ENCODE measurements at places on chromosomes 3 and 15.

DNA sequence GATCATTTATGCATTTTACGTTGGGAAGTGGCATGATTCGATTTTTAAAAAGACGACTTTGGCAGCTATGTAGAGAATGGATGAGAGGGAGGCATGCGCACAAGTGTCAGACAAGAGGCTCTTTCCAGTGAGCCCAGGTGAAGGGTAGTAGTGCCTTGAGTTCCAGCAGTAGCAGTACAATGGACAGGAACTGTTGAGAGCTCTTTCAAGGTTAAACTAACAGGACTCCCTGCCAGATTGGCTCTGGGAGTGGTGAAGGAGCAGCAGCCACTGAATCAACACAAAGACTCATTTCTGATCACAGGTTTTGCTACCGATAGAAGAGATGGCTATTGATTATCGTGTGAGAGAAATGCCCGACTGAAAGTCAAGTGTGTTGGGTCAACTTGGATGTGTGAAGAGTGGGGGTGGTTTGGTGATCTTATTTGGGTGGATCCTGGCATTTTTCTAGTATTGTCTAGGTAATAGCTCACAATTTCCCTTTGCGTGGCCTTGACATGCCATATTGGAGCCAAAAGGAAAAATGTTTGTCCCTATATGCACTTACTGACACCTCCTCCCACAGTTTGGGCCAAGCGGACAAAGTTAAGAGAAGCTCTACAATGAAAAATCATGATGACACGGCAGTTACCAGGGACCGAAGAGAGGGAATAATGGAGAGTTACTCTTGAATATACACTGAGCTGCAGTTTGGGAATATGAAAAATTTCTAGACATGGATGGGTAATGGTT, 81.6 kb upstream of the MDFIC2 start:
- no peak for DNase-seq

DNA sequence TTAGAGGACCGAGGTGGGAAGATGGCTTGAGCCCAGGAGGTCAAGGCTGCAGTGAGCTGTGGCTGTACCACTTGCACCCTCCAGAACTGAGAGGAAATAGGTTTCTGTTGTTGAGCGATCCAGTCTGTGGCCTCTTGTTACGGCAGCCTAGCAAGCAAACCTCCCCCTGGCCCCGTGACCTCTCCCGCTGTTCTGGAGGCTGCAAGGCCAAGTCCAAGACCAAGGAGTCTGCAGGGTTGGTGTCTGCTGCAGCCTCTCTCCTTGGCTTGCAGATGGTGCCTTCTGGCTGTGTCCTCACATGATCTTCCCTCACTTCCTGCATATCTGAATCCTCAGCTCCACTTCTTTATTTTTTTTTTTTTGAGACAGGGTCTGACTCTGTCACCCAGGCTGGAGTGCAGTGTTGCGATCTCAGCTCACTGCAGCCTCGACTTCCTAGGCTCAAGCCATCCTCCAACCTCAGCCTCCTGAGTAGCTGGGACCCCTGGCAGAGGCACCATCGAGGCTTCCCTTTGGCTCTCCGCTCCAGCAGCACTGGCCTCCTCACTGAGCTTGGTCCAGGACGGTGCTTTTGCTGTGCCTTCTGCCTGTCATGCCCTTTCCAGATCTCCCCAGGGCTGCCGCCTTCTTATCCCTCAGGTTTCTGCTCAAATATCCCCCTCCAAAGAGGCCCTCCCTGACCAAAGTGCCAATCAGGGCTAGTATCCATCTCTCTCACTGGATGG, 18.0 kb upstream of the PLXND1 start:
- no peak for DNase-seq

DNA sequence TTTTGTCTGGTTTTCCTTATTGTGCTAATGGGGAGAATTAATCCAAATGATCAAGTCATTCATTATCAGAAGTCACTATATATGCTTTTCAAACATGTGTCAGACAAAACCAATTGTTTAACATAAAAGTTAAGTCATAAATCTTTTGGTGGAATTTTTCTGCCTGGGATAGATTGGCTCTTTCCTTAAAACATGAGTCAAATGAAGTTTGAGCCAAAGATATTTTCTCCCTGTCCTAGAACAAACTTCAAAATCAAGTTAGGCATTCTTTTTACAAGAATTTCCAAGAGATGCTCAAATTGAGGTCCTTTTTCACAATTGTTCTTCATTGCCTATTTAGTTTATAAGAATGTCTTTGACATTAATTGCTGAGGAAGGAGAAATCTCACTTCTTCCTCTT, 138.3 kb downstream of the UACA start:
- DNase-seq: no peak

GRCh38 chr3:153232851-153233271, 70.8 kb downstream of the RAP2B start:
- DNase-seq: peak; percentile 76

- no peak for DNase-seq
These were observed 227.5 kb upstream of the EPHA3 start for GRCh38 chr3:88879905-88880304.

DNA sequence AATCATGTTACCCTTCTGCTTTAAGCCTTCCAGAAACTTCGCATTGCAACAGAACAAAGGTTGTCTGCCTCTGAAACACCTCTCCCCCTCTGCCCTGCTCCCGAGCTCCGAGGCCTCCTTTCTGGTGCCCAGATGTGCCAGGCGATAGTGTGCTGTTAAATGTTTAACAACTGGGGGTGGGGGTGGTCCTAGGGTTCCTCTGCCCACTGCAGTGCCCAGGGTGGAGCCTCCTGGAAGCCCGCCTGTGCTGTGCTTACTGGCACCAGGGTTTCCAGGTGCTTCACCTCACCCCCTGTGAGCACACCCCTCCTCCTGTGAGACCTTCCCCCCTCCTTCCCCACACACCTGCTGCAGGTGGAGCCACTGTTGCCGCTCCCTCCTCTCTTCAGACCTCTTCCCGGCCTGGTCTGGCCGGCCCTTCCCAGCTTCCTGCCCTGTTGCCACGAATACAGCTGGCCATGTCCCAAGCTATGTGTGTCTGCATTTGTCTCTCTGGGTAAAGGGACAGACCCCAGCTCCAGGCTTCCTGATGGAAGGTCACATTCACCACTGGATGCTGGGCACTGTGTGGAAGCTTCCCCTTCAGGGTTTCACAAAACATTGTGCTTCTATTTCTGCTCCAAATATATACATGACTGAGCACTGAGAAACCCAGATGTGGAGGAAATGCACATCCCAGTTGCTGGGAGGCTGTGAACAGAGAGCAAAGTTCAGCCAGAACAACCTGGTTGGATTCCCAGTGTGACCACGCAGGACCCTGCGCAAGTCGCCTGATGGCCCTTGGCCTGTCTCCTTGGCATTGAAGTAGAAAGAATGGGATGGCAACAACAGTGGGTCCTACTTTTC, 37.2 kb downstream of the MGLL start:
- DNase-seq: no peak

DNA sequence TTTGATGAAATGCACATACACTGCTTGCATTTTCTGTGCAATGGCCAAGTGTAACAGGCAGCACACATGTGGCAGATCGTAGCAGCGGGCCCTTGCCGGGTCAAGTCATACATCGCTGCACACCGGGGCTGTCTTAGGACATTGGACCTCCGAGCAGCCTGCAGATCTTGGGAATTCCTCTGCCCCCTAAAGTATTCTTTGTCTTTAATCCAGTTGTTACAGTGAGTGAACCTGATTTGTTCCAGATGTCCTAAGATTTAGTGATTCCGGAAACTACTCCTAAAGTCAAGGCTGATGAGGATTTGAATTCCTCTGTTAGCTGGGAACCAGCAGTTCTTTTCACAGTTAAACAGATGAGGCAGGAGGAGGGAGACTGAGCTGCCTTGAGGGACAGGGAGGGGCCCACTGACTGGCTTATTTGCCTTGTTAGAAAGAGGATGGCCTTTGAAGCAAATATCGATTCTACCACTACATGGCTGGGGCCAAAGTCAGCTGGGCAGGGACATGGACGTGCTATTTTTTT, 190.7 kb upstream of the CTDSPL start:
- no peak for DNase-seq

GRCh38 chr3:194407423-194407822, 8.4 kb upstream of the GP5 start:
- DNase-seq: no peak

DNA sequence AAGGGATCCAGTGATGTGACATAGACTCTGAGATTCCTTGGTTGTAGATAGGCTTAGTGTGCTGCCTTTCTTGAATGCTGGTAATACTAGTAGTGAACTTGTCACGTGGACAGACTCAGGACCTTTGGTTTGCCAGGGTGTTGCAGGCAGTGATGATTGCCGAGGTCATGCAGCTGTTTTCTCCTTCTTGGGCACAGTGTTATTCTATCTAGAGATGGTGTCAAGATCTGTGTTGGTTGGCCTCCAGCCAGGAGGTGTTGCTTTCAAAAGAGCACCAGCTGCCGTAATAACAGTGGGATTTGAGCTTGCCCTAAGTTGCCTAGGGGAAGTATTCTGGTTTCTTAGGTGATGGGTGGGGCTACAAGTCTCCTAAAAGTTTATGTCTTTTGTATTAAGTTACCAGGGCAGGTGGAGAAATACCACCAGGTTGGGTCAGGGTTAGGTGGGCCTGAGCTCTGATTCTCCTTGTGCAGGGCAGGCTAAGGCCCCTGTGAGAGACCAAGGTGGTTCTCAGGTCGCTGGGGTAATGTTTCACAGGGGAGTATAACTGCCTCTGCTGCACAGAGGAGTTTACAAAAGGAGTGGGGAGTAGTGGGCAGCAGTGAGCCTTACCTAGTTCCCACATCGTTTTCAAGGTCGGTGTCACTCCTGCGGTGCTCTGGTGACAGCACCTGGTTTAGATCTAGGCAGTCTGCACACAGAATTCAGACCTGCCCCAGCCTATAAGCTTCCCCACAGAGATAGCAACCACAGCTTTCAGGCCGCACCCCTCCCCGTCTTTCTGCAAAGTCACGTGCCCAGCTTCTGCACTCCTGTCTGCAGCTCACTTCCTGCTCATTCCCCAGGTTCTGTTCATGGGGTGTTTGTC, 350.3 kb downstream of the DOCK3 start:
- DNase-seq: no peak

- DNase-seq: no peak
These were observed 22.4 kb downstream of the IGDCC3 start for GRCh38 chr15:65355173-65355987.

DNA sequence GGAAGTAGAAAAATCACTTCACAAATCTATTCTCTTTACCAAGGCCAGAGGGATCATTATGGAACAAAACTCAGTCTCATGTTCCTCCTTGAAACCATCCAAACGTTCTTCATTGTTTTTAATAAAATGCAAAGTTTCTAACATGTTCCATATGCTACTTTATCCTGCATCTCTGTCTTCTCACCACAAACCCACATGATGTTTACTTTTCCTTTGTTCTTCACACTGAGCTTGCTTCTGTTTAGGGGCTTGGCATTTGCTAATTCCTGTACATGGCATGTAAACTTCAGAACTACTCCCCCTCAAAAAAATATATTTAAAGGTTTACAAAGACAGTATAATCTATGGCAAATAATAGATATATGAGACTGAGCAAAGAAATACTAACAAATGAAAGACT, 651.4 kb downstream of the OTOL1 start:
- no peak for DNase-seq

DNA sequence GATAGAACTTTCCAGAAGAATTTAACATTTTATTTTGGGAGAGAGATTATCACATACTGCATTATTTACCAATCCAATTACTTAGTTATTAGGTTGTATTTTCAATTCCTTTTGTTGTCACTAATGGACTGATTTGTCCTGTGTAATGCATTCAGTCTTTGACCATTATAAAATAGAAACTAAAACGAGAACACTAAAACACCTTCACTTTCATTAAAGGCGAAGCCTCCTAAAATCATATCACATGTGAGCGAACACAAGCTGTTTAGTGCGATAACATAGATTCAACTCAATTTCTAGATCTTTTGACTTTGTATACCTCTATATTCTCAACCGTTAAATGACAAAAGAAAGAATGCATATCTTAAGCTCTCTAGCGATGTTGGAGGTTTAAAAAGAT, 253.4 kb downstream of the VGLL3 start:
- no peak for DNase-seq

DNA sequence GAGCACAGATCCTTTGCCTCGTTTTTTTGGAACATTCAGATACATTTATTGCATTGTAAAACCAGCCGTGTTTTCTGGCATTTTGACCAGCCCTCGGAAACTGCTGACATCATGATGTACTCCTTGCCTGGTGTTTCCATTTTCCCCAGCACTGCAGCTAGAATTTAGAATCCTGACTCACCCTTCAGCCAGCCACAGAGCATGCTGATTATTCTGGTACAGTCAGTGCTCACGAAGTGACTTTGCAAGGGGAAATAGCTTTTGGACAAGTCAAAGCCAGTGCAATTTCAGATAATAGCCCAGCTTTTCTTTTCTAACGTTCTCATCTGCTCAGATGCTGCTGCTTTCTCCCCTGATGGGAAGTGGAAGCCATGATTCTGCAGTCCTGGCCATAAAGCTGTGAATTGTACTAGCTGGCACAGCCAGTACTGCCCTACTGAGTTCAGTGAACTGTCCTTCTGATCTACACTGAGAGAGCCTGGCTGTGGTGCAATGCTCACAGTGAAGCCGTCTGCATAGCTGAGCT, 12.1 kb upstream of the CNBP start:
- DNase-seq: peak; percentile 95

GRCh38 chr15:78195735-78196201, 38.6 kb downstream of the ACSBG1 start:
- no peak for DNase-seq

DNA sequence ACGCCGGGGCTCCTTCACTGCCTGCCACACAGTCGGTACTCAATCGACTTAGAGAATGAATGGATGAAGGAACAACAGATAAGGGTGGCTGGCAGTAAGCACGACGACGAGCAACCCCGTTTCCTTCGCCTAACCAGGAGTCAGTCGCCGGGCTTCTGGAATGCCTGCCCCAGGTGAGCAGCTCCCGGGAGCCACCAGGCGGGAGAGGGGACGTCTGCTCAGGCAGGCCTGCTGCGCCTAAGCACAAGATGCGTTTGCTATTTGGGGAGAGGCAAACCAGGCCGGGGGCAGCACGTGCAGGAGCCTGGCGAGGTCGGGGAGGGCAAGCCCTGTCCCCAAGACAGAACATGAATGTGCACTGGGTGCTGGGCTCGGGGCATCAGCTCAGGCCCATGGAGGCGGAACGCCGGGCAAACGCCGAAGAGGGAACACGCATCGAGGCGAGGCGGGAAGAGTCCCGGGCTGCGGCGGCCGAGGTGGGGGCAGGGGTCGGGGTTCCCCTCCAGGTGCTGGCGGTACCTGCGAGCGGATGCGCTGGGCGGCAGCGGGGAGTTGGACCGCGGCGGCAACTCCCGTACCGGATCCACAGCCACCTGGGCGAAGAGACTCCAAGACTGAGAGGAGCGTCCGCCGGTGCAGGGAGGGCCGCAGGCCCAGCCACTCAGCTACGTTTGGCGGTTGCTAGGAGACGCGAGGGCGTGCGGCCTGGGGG, at the start of gene CFAP92:
Gene CFAP92, minus strand, starts transcription at position 616 of the 712 bp plus-strand sequence. CDS start 772 bp downstream, outside the sequence.
- DNase-seq: no peak

- no peak for DNase-seq
These were observed 8.7 kb upstream of the GP9 start for GRCh38 chr3:129051871-129052340.

GRCh38 chr3:153679714-153680113, 441.5 kb upstream of the ARHGEF26 start:
- DNase-seq: no peak

DNA sequence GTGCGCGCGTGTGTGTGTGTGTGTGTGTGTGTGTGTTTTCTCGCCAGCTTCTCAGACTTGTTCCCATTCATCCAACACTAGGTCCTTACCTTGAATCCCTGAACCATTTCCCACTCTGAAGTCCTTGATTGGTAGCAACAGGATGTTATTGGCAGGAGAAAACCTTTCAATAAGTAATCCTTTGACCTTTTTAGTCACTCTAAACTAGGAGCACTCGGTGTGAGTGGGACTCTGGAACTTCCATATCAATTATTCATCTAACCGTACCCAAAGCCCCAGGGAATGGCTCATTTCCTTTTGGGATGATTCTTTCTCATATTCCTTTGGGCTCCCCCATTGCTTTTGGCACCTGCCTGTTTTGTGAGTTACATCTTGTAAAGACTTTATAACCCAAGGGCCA, 140.2 kb upstream of the SPRED1 start:
- no peak for DNase-seq

Measured in GM04503 (cell line).